Caco-2 (cell line): ENCODE measurements at places on chromosomes 2 and 18. TPM values are rescaled to one million over a fixed set of nuclear protein-coding genes. Genes with fewer than 3 reads are reported as not detected.
A peak's percentile ranks its signal among the peaks of the same experiment; 100 is the strongest.

The GRHL1 gene
- 10.5 and 11.6 TPM in 2 replicates for total RNA-seq

The VIT gene
- total RNA-seq: 0.51 and 1.2 TPM in 2 replicates

The NCKAP5 gene
- 3.5 and 3.8 TPM in 2 replicates for total RNA-seq

DNA sequence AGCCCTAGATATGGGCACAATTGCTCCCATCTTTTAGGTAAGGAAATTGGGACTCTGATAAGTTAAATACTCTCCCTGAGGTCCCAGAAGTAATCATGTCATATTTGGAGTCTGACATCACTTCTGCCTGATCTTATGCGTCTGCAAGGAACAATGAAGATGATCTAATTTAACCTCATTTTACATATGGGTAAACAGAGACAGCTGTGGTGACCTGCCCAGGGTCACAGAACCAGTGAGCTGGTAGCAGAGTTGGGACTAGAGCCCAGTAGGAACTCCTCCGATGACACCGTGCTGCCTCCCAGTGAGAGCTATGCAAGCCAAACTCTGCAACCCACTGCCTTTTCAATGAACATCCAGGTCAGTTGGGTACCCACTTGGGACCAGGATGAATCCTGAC, 17.8 kb downstream of the CTAGE1 start:
- DNase-seq: no peak
- no peaks in the 10 kb centered on the region for H3K36me3 ChIP-seq
- no peaks in the 10 kb centered on the region for H3K4me1 ChIP-seq
- H3K27me3 ChIP-seq: no peaks in the 10 kb centered on the region

The RAPGEF4 gene
- total RNA-seq: 0.23 and 0.98 TPM in 2 replicates

The RBMS1 gene
- total RNA-seq: 91.9 and 92.2 TPM in 2 replicates

The CCDC148 gene
- 5.3 and 6.3 TPM in 2 replicates for total RNA-seq

- no peaks in the 10 kb centered on the region for H3K36me3 ChIP-seq
- no peak for DNase-seq
- no peak overlapping the region for H3K4me3 ChIP-seq
- H3K27me3 ChIP-seq: no peaks in the 10 kb centered on the region
- H3K27ac ChIP-seq: no peak overlapping the region
Observed at GRCh38 chr2:202821206-202822160, 50.1 kb downstream of the ICA1L start.

DNA sequence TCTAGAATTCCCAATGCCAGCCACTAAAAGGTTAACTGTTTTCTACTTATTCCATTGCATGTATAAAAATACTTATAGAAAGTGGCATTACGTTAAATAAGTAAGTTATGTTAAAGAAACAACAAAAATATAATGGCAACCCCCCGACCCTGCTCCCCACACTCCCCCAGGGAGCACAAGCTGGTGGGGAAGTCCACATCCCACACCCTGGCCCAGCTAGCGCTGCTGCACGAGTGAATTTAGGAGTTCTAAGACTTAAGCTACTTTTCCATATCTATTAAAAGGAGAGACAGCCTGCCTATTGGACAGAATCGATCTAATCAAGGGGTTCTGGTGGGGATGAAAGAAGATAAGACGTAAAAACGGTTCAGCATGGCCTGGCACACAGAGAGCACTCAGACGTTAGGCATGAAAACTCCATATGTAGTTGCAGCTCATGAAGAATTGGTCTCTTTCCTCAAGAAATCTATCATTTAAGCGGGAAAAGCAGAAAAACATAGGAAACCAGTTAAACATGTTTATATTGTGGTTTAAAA, 16.6 kb downstream of the HJURP start:
- H3K4me1 ChIP-seq: no peaks in the 10 kb centered on the region
- no peak for DNase-seq
- H3K27me3 ChIP-seq: no peaks in the 10 kb centered on the region
- H3K36me3 ChIP-seq: peaks cover 2% of the 10 kb centered on the region

The RAB17 gene
- total RNA-seq: 60.9 and 61.5 TPM in 2 replicates

The UGT1A4 gene
- 0.79 and 0.84 TPM in 2 replicates for total RNA-seq

DNA sequence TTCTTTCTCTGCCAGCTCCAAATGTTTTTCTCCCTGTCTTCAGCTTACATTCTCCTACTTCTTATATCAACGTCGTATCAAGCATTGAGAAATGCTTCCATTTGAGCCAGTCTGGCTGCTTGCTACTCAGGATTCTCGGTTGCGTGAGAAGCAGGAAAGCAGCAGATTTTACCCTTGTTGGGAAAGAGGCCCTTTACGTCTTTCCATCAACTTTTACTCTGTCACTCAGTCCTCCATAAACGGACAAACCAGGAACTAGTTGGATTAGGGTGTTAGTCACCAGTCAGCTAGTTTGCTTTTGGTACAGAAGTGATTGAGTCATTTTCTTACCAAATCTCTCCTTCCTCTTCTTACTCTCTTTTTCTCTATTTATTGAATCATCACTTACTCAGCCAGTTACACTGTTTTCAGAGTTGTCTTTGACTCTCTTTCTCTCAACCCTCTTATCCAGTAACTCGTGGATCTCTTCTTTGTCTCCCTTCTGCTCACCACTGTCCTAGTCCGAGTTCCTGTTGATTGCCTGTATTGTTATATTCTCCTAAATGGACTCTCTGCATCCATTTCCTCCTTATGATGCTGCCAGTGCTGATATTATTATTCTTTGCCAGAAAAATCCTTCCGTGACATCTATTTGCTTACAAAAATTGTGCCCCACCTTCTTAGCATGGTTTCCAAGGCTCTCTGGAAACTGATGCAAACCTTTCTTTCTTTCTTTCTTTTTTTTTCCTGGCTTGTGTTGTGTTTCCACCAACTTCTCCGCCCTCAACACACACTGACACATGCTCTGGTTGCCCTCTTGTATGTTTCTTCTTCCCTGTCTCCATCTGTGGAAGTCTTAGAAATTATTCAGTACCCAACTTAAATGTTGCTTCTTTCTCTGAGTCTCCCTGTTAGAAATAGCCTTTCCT, 61.5 kb downstream of the VRK2 start:
- no peaks in the 10 kb centered on the region for H3K36me3 ChIP-seq
- H3K27me3 ChIP-seq: no peaks in the 10 kb centered on the region
- H3K4me1 ChIP-seq: peaks cover 12% of the 10 kb centered on the region
- H3K4me3 ChIP-seq: no peak overlapping the region
- no peak overlapping the region for H3K27ac ChIP-seq

GRCh38 chr2:11925295-11926066, 179.0 kb downstream of the LPIN1 start:
- H3K27ac ChIP-seq: no peak overlapping the region
- no peaks in the 10 kb centered on the region for H3K4me1 ChIP-seq
- no peak for DNase-seq
- no peaks in the 10 kb centered on the region for H3K36me3 ChIP-seq
- H3K4me3 ChIP-seq: no peak overlapping the region
- H3K27me3 ChIP-seq: no peaks in the 10 kb centered on the region

DNA sequence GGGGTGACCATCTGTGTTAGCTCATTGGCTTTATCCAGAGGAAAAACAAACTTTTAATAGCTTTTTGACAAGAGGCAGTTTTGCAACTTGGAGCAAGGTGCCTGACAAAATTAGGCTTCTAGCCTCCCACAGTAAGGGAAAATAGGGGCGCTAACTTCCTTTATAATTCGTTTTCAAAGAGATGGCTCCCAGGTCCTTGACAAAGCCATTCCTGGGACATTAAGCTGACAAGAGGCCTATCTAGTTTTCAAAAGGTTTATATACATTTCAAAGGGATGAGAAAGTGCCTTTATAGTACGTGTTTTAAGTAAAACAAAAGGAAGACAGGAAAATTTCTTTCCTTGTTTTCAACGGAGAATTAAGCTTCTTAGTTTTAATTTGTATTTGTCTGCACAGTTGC, 159.4 kb upstream of the GCFC2 start:
- H3K27ac ChIP-seq: no peak overlapping the region
- no peak overlapping the region for H3K4me3 ChIP-seq
- no peaks in the 10 kb centered on the region for H3K4me1 ChIP-seq

GRCh38 chr18:52766002-52766545, 426.1 kb downstream of the DCC start:
- no peaks in the 10 kb centered on the region for H3K27me3 ChIP-seq
- no peak overlapping the region for H3K4me3 ChIP-seq
- H3K4me1 ChIP-seq: no peaks in the 10 kb centered on the region
- no peak for DNase-seq
- no peaks in the 10 kb centered on the region for H3K36me3 ChIP-seq

The CRACDL gene
- 0.77 and 1.1 TPM in 2 replicates for total RNA-seq

DNA sequence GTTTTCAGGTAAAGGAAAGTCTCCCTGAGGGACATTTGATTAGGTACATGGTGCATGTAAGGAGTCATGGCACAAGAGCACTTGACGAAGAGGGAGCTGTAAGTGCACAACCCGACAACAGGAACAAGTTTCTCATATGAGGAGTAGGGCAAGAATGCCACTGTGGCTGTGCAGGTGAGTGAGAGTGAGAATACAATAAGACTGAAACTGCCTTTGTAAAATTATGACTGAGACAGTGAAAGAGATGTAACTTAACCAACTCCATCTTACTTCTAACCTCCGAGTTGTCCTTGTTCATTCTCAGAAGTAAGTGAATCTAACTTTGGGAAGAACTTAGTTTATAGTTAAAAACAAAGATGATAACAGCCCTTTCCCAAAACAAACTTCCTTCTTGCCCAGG, 1025.8 kb upstream of the CNTNAP5 start:
- no peak overlapping the region for H3K4me3 ChIP-seq
- peaks cover 7% of the 10 kb centered on the region; the same call in 1 of the 2 replicates for H3K4me1 ChIP-seq
- DNase-seq: no peak
- H3K36me3 ChIP-seq: no peaks in the 10 kb centered on the region
- H3K27me3 ChIP-seq: no peaks in the 10 kb centered on the region

DNA sequence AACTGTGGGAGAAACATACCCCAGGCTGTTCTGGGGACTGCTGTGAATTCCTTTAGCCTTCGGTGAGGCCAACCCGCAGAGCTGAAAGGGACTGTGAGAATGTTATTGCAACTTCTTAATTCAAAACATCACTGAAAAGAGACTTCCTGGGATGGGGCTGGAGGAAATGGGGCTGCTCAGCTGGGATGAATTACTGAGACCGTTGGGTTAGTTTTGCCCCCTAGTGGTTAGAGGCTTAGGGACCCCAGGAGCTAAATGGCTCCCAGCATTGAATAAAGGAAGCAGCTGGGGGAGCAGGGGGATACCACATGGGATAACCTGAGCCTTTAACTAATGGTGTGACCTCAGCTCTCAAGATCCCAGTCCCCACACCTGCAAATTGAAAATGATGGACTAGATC, 941.1 kb upstream of the FANCL start:
- H3K27me3 ChIP-seq: no peaks in the 10 kb centered on the region
- H3K4me1 ChIP-seq: no peaks in the 10 kb centered on the region
- H3K27ac ChIP-seq: no peak overlapping the region
- H3K4me3 ChIP-seq: no peak overlapping the region
- DNase-seq: no peak
- no peaks in the 10 kb centered on the region for H3K36me3 ChIP-seq

DNA sequence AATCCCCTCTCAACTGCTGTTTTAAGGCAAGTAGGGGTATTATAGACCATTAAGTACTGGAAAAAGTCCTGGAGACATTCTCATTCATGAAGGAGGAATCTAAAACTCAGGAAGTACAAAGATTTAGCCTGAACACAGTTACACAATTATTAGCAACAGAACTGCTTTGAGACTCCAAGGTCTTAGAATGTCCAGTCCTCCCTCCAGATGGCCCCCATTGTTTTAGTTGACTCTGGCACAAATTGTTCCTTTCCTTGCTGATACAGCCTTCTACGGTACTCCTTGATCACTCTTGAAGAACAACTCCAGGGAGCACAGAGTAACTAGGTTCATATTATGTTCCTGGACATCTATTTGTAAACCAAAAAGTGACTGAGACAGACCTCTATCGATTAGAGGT, 210.1 kb upstream of the RND3 start:
- no peaks in the 10 kb centered on the region for H3K36me3 ChIP-seq
- no peak overlapping the region for H3K4me3 ChIP-seq
- DNase-seq: no peak
- no peak overlapping the region for H3K27ac ChIP-seq
- no peaks in the 10 kb centered on the region for H3K27me3 ChIP-seq

The UGT1A8 gene
- 0.14 and 0.50 TPM in 2 replicates for total RNA-seq

- H3K4me1 ChIP-seq: peaks cover 22% of the 10 kb centered on the region
- H3K4me3 ChIP-seq: no peak overlapping the region
- H3K27me3 ChIP-seq: no peaks in the 10 kb centered on the region
- H3K27ac ChIP-seq: peak overlapping the region; percentile 42
Observed at GRCh38 chr18:3688690-3689089, 238.7 kb downstream of the TGIF1 start.

The AFF3 gene
- total RNA-seq: 0.05 and 0.19 TPM in 2 replicates

The CELF4 gene
- 0.11 TPM in 1 of 2 replicates, not detected in the other for total RNA-seq

The SERPINB4 gene
- not detected in 2 replicates for total RNA-seq

- H3K27ac ChIP-seq: no peak overlapping the region
- DNase-seq: peak; percentile 14
- H3K36me3 ChIP-seq: no peaks in the 10 kb centered on the region
Observed at GRCh38 chr2:46032996-46033395, 264.2 kb upstream of the EPAS1 start.

DNA sequence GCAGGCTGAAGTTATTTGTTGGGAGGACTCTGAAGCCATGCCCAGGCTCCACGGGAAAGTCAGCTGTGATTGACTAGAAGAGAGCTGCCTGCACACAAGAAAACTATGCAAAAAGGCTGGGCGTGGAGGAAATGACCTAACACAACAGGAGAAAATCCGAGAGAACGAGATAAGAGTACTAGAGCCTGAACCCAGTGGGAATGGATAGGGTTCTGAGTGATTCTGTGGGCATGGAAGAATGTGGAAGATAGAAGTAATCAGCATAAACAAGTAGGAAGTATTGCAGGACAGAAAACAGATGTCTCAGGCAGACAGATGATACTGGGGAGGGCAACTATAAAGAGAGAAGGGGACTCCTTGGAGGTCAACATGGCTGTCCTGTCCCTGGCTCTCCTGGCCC, 12.1 kb upstream of the COPS8 start:
- H3K27me3 ChIP-seq: no peaks in the 10 kb centered on the region
- no peak overlapping the region for H3K27ac ChIP-seq
- no peak for DNase-seq
- no peak overlapping the region for H3K4me3 ChIP-seq
- H3K36me3 ChIP-seq: no peaks in the 10 kb centered on the region

The PSD4 gene
- total RNA-seq: 15.5 and 18.7 TPM in 2 replicates

GRCh38 chr2:62250239-62250638, 54.3 kb downstream of the B3GNT2 start:
- no peaks in the 10 kb centered on the region for H3K4me1 ChIP-seq
- no peak overlapping the region for H3K4me3 ChIP-seq
- no peaks in the 10 kb centered on the region for H3K36me3 ChIP-seq
- DNase-seq: no peak
- no peak overlapping the region for H3K27ac ChIP-seq

DNA sequence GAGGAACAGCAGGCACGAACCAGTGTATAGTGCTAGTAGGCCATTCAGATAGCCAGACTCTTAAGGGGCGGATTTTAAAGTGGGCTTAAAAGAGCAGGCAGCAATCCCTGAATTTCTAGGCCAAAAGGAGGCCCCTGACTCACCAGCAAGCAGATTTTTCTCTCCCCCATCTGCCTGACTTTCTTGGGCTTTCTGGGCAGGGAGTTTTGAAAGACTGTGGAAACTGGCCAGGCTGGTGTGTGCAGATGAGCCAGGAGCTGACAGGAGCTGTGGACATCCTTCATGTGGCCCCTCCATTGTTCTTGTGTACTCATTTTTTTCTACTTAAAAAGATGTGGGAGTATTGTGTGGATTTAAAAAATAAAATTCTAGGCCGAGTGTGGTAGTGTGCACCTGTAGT, 59.0 kb downstream of the GLI2 start:
- H3K4me3 ChIP-seq: no peak overlapping the region
- peaks cover 4% of the 10 kb centered on the region; the same call in 1 of the 2 replicates for H3K4me1 ChIP-seq
- H3K36me3 ChIP-seq: no peaks in the 10 kb centered on the region
- no peak for DNase-seq
- no peaks in the 10 kb centered on the region for H3K27me3 ChIP-seq

The LIPG gene
- total RNA-seq: 86.7 and 87.5 TPM in 2 replicates

GRCh38 chr2:224151680-224152310, 112.7 kb upstream of the SERPINE2 start:
- no peak overlapping the region for H3K4me3 ChIP-seq
- H3K4me1 ChIP-seq: peaks cover 10% of the 10 kb centered on the region
- DNase-seq: peak; percentile 16
